ENCODE measurements at places on chromosomes 4 and X.

DNA sequence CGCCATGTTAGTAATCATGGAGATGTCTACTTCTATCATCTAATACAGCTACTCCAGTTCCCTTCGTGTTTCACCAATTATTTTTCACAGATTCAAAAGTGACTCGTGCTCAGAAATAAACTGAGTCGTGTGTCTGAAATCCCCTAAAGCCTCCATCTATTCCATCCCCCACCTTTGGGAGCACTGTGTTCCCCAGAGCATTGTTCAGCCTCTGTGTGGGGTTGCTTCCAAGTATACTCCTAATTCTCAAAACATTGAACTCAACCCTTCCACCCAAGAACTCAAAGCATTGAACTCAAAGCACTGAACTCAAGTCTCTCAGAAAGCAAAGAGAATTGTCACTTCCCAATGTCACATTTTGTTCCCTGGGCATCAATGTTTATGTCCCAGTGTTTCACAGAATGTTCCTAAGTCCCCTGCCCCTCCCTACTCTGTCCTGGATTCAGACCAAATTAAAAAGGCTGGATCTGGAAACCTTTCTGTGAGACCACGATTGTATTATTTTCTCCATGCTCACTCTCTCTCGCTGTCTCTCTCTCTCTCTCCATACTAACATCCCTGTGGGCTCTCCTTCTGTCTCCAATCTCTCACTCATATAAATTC, 138.5 kb upstream of the QRFPR start:
- no peak for DNase-seq

- no peak for DNase-seq
Observed at GRCh38 chr4:162804351-162804924, 362.3 kb downstream of the NAF1 start.

DNA sequence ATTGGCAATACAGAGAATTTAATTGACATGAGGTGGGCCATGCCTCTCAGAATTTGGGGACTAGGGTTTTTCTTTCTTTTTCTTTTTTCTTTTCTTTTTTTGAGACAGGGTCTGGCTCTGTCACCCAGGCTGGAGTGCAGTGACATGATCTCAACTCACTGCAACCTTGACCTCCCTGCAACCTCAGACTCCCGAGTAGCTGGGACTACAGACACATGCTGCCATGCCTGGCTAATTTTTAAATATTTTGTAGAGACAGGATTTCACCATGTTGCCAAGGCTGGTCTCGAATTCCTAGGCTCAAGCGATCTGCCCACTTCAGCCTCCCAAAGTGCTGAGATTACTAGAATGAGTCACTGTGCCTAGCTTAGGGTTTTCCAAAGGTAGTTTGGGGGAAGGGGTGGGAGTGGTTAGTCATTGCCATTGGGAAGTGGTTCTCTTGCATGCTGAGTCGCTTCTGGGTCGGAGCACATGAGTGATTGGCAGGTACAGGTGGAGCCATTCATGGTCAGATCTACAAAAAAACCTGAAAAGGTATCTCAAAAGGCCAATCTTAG, 54.5 kb downstream of the MID2 start:
- no peak for DNase-seq

DNA sequence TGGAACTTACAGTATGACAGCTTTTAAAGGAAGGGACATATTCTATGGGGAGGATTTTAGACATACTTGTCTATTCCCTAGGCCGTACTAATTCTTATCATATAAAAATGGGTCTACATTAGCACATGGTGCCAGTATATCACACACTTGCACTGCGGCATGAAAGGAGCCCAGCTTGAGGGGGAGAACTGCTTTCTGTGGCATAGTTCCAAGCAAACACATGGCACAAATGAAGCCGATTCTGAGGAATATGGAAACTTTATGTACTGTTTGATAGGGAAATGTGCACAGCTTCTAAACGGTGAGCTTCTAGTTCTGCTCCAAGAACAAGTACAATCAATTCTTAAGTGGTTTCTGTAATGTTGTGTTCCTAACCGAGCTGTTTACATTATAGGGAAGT, 675.6 kb upstream of the FTHL17 start:
- DNase-seq: no peak

DNA sequence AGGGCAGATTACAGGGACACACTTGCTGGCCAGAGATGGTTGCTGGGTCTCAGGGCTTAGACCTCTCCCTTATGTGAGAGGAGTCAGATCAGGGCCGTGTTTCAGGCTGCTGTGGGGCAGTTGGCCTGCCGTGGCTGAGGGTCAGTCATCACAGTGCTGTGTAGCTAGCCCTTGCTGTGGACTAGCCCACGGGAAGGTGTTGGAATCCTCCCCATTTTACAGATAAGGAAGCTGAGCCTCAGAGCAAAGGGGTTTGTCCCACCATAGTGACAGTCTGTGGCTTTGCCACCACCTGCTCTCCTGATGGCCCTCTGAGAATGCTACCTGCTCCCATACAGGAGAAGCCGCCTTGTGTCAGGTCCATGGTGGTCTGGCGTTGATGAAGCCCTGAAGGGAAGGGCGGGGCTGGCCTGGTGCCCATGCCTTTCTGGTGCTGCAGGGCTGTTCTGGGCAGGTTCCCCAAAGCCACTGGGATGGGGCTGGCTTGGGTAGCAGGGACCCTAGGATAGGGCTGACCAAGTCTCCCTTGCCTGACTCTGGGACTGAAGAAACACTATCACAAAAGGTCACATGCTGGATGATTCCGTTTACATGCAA, 2.4 kb upstream of the FAM53A start:
- DNase-seq: no peak

GRCh38 chr4:110754716-110755115, 131.8 kb upstream of the PITX2 start:
- DNase-seq: no peak

All from stimulated activated CD4-positive, alpha-beta T cell treated with anti-CD3 and anti-CD28 coated beads, TNF-alpha, amount 100 ng/mL, for 4 hours (primary cell).